ENCODE measurements at places on chromosomes 16 and 17.

- DNase-seq: no peak
Observed at GRCh38 chr17:40678902-40679522, 14.0 kb upstream of the KRT222 start.

GRCh38 chr17:40559564-40559916 is 5.7 kb downstream of the CCR7 start:
- DNase-seq: no peak

DNA sequence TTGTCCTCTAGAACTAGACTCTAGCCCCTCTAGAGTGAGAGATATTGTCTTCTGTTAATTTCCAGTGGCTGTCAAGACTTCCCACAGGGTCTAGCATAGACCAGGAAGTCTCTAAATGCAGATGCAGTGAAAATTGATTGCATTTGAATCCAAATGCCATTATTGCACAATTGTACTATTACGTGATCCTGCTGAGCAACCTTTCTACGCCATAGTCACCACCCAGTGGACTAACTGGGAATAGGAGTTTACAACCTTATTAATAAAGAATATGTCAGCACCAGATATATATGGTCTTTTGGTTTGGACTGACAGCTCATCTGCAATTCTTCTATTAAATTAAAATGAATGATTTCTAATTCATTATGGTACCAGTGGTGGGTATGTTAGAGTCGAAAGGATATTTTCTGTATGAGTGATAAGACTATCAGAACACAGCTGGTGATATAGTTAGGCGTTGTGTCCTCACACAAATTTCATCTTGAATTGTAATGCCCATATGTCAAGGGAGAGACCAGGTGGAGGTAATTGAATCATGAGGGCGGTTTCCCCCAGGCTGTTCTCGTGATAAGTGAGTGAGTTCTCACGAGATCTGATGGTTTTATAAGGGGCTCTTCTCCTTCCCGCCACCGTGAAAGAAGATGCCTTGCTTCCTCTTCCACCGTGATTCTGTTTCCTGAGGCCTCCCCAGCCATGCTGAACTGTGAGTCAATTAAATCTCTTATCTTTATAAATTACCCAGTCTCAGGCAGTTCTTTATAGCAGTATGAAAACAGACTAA is 138.9 kb upstream of the CA10 start:
- no peak for DNase-seq

GRCh38 chr16:17323171-17323570 is 147.6 kb downstream of the XYLT1 start:
- DNase-seq: no peak

DNA sequence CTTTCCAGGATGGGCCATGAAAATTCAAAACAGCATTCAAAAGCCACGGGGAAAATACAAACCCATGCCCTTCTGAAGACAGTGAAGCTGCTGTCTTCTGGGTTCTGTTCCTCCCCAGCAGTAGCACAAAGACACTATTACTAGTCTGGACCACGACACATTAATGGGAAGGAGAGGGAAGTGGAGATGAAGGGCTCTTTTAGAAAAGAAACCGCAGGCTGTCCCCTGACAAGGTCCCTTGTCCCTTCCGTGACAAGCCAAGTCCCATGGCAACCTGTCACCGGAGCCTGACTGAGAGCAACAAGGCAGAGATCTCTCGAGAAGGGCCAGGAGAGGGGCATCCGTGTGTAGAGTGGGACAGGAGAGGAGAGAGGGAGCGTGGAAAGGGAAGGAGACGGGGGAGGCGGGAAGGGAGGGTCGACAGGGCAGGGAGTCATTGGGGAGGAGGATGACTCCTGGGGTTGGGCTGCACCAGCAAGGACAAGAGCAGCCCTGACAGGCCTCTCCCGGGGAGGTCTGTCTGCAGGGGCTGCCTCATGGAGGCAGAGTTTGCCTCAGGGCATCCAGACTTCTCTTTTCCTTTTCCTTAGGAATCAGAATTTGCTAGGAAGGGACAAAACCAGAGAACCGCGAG is 436.2 kb downstream of the SLC39A11 start:
- DNase-seq: no peak
